ENCODE measurements at places on chromosomes 16 and 17.

GRCh38 chr17:60538726-60539125 lies 12.7 kb upstream of the APPBP2 start:
- no peak for DNase-seq

- no peak for DNase-seq
Observed at GRCh38 chr16:26697807-26698206, 368.9 kb upstream of the C16orf82 start.

GRCh38 chr16:85173146-85173980 lies 61.1 kb upstream of the CIBAR2 start:
- DNase-seq, result no peak

DNA sequence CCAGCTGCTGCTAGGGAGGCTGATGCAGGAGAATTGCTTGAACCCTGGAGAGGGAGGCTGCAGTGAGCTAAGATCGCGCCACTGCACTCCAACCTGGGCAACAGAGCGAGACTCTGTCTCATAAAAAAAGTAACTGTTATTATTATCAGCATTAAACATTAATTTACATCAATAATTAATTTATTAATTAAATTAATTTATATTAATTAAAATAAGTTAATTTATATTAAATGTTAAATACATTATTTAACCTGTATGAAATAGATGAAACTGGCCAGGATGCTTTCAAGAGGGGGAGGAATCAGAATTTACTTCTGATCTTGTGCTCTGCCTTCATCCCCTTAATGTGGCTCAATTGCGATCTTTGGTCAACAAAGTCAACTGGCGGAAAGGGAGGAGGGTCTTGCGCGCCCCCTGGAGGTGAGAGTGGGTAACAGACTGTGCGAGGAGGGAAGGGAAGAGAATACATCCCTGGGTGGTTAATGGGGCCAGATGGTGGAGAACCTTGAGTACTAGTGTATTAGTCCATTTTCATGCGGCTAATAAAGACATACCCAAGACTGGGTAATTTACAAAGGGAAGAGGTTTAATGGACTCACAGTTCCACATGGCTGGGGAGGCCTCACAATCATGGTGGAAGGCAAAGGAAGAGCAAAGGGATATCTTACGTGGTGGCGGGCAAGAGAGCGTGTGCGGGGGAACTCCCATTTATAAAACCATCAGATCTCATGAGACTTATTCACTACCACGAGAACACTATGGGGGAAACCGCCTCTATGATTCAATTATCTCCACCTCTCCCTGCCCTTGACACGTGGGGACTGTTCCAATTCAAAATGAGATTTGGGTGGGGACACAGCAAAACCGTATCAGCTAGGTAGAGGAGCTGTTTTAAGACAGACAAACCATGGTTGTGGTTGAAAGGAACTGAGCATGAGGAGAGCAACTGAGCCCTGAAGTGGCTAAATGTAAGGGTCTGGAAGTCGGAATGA lies 15.7 kb upstream of the CPPED1 start:
- DNase-seq, result peak; percentile 58

DNA sequence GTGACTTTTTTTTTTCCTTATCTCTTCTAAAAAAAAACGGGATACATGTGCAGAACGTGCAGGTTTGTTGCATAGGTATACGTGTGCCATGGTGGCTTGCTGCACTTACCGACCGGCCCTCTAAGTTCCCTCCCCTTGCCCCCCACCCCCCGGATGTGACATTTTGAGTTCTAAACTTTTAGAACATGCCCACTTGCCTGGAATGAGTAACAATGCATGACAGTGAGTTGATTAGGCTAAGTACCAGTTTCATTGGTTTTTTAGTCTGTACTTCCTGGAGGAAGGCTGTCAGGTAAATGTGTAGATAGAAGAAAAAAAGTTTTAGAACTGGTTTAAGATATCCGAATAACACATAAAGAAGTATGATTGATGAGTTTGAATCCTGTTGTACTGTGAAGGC lies 4.0 kb downstream of the BPTF start:
- DNase-seq, result no peak

- peak; percentile 36 for DNase-seq
Observed at GRCh38 chr17:879546-880442, 97.6 kb downstream of the MRM3 start.

GRCh38 chr16:57536306-57537193 lies at the start of gene CCDC102A:
Gene CCDC102A, minus strand, starts transcription at chr16:57536571. Its CDS starts 7,394 bp downstream, at chr16:57529177.
- peak; percentile 36 for DNase-seq

DNA sequence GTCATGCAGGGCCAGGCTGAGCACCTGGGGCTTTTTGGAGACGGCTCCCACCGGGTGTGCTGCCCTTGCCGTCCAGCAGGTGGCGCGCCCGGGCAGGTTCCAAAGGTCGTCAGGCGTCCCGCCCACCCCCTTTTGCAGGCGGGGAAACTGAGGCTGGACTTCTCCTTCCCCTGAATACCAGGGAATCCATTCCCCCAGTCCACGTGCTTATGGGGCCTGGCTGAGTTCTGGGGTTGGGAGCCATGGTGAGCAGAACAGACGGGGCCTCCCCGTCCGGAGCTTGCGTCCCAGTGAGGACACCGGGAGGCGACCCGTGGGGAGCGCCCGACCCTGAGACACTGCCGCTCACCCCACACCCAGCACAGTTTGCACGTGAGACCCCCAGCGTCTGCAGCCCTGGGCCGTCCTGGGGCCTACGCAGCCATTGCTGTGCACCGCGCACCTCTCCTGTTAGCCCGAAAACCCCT lies 51.8 kb upstream of the JPH3 start:
- DNase-seq, result peak; percentile 44

DNA sequence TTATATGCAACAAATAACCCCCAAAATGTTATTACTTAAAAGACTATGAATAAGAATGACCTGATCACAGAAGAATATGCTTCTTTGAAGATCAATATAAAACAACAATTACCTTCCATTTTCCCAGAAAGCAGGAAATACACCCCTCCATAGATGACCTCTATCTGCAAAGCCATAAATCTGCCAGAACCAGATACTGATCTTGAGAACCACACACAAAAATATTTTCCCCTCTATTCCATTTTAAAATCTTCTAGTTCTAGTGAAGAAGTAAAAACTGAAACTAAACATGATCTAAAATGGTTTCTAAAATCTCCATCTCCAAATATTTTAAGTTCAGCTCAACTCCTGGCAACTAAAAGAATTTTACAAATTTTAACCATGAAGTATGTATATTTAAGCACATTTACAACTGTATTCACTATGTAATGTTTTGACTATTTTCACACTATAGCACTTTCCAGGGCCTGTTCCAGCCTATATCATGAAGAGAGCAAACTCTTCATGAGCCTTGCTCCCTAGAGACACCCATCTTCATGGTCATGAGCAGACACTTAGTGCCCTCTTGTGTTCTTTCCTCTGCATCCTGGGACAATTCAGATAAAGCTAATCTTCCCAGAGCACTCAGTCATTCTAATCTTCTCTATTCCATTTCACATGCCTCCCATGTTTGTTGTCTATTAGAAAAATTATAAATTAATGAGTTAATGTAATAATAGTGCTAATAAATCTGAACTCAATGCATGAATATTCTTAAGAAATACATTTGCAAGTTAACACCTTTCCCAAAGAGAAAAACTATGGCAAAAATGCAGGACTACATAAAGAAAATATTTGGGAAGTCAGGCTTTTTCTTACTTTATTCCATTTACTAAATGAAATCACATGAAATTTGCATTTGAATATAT lies 87.0 kb downstream of the HELZ start:
- no peak for DNase-seq

- DNase-seq, result no peak
Observed at GRCh38 chr16:78288888-78289287, 189.4 kb downstream of the WWOX start.

- DNase-seq, result no peak
Observed at GRCh38 chr17:68301438-68301959, 10.2 kb downstream of the ARSG start.

GRCh38 chr17:67328026-67328425 lies 38.4 kb downstream of the PSMD12 start:
- no peak for DNase-seq

DNA sequence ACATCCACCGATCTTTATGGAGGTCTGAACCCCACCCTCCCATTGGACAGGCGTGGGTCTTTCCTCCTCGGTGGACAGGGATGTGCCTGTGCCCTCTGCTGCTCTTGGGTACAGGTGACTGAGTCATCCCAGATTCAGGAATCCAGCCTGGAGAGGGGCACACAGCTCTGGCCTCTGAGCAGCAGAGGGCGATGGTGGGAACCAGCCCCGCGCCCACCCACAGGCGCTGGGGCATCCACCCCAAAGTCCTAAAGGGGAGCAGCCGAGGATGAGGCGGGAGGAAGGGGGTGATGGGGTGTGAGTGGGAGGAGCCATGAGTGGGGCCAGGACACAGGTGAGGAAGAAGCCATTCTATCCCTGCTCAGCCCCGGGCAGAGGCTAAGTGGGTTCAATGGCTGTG lies 35.0 kb downstream of the ENGASE start:
- no peak for DNase-seq

GRCh38 chr16:30541502-30542329 lies 7.1 kb upstream of the ZNF747 start:
- no peak for DNase-seq

DNA sequence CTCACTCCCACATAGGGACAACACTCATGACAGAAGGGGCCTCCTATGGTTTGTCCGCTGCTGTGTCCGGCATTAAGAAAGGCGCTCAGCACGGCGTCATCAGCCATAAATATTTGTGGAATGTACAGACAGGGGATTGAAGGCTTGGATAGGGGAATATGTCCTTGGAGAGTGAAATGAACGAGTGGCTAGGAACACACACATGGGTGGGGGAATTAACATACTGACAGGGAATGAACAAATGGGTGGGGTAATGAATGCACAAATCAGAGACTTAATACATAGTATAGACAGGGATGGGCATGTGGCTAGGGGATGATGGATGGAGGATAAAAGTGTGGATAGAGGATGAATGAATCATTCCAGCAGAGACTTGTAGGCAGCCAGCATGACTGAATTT lies 154.0 kb upstream of the HSBP1 start:
- DNase-seq, result no peak

GRCh38 chr17:1169221-1169928 lies 10.4 kb downstream of the ABR start:
- DNase-seq, result no peak

GRCh38 chr16:68792465-68793324 lies 50.6 kb upstream of the TANGO6 start:
- no peak for DNase-seq

DNA sequence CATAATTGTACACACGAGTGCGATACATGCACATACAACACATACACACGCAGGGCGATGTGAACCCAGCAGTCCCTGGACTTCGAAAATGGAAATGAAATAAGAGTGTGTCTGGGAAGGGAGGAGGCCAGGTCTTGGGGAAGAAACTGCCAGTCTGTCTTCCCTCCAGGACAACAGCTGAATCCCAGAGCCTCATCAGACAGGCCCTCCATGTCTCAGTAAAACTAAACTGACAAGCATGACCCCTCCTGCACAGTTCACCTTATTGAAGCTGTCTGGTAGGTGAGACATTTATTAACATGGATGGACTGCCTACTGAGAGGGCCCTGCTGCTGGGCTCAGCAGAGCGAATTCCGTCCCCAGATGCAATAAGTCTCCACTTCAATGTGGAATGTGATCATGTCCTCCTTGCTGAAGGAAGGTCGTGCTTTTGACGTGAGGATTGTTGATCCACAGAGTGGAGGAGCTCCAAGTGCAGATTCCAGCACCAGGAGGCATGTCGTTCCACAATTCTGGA lies 117.4 kb downstream of the SOX9 start:
- no peak for DNase-seq

- no peak for DNase-seq
Observed at GRCh38 chr16:89553733-89554132, 6.7 kb upstream of the RPL13 start.

- no peak for DNase-seq
Observed at GRCh38 chr17:79836972-79837887, 2.0 kb downstream of the CBX4 start.

GRCh38 chr17:55722742-55723487 lies at the start of gene TMEM100:
Gene TMEM100, minus strand, starts transcription at chr17:55722864. Its CDS starts 1,794 bp downstream, at chr17:55721070.
- DNase-seq, result no peak

- no peak for DNase-seq
Observed at GRCh38 chr16:78461087-78461486, 361.6 kb downstream of the WWOX start.

- no peak for DNase-seq
Observed at GRCh38 chr16:1169285-1170075, 16.6 kb downstream of the CACNA1H start.

DNA sequence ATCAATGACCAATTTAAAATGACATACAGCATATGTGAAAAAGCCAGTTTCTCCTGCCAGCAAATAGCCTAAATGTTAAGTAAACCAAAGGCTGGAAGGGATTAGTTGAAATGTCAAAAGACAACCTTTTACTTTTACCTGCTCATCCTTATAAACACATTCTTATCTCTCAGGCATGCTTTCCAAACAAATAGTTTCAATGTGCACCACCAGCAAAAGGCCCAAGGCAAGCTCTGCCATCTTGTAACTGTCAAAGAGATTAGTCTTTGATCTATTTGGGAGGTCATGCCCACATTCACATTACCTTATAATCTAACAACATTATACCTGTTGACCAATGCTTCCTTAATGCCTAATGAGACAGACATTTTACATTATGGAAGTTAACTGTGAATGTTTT lies 132.2 kb upstream of the NACA2 start:
- DNase-seq, result no peak

- DNase-seq, result no peak
Observed at GRCh38 chr17:71757156-71757555, 363.7 kb upstream of the SOX9 start.

DNA sequence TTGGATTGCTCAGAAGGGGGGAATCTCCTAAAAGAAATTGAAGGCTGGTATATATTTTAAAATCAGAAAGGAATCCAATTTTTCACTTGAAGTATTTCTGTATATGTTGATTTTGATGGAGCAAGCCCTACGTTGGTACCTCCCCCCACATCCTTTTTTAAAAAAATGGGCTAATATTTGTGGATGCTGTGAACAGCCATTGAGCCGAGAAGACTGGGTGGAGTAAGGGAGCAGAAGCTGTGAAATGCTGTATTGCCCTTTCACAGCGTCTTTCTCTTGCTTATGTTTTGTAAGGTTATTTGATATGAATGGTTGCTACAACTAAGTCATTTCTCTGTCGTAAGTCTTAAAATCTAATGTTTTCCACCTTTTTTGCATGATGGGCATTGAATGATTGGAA lies 2.3 kb downstream of the PAFAH1B1 start:
- DNase-seq, result no peak

DNA sequence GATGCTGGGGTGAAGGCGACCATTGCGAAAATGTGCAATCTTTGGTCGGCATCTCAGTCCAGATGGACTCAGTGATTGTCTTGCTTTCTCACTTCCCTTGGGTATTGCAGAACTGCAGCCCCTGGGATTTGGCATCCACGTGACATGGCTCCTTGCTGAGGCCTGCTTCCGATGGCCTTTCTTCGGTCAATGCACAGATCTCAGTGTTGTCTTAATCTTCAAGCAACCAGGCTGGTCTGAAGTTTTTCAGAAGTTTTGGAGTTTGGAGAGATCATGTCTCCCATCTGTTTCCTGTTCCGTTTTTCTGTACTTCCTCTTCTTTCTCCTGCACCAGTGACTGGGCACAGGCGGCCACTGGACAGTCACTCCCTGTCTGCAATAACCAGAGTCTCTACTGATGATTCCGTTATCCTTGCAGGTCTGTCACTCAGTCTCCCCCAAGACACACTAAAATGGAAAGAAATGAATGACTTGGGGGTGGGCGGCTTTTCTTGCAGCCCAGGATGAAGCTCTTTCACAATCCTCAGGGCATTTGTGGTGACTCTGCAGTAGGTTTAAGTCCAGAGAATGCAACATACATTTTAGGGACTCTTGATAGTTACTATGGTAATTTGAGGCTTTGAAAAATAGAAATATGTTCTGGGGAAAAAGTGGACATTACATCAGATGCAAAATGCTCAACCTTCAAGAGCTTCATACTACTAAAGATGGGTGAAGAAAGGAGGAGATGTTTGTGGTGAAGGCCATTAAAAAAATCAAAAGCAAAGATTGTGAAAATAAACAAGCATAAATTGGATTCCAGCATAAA lies 106.3 kb upstream of the ZFHX3 start:
- DNase-seq, result no peak
